ENCODE measurements at places on chromosomes 1 and 21. TPM values are rescaled to one million over a fixed set of nuclear protein-coding genes. Genes with fewer than 3 reads are reported as not detected.

Gene LIN28A
- 0.08 TPM for polyA plus RNA-seq

Gene CD53
- polyA plus RNA-seq = 8.6 TPM

Gene CFHR3
- 0.42 TPM for polyA plus RNA-seq

Gene ASAP3
- 35.9 TPM for polyA plus RNA-seq

Gene OXCT2
- polyA plus RNA-seq = 0.22 TPM

Gene BARHL2
- not detected for polyA plus RNA-seq

Gene WDR64
- polyA plus RNA-seq = 0.31 TPM

Gene FCMR
- 2.7 TPM for polyA plus RNA-seq

Gene TIMM17A
- polyA plus RNA-seq = 65.8 TPM

Gene MYBPH
- 0.27 TPM for polyA plus RNA-seq

Gene VCAM1
- polyA plus RNA-seq = 36.3 TPM

Gene MASP2
- 6.0 TPM for polyA plus RNA-seq

Gene GLMN
- 31.3 TPM for polyA plus RNA-seq

DNA sequence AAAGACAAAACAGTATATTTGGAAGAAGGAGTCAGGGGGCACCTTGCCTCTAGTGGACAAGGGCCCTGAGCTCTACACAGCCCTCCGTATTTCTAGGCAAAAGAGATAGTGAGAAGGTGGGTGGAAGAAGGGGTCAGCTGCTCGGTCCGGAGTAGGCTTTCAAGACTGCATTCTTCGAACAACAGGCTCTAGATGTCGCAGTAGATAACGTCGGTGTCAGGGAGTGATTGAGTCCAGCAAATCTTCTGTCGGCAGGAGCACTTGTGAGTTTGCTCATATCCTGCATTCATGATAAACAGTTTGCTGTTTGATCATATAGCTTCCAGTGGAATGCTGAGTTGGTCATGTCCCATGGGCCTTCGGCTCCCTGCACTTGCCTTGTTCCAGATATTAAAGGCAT is 36.8 kb downstream of the DIPK1A start:
- DNase-seq = no peak

DNA sequence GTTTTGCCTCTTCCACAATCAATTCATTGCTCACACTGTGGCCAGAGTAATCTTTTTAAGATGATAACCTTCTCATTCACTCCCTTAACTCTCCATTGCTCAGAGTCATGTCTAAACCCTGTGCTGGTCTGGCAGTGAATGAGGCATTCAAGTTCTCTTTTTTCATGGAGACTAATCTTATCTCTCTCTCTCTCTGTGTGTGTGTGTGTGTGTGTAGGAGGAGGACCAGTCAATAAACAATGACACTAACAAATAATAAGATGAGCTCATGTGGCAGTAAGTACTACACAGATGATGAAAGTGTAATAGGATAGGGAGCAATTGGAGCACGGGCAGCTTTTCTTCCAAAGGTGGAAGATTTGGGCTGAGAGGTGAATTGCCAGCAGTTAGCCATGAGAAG is 122.0 kb upstream of the B3GALT2 start:
- no peak for DNase-seq

GRCh38 chr1:97042551-97042950 is 321.0 kb downstream of the PTBP2 start:
- DNase-seq = no peak

- DNase-seq = no peak
These were observed 109.1 kb upstream of the HOOK1 start for GRCh38 chr1:59705466-59706302.

DNA sequence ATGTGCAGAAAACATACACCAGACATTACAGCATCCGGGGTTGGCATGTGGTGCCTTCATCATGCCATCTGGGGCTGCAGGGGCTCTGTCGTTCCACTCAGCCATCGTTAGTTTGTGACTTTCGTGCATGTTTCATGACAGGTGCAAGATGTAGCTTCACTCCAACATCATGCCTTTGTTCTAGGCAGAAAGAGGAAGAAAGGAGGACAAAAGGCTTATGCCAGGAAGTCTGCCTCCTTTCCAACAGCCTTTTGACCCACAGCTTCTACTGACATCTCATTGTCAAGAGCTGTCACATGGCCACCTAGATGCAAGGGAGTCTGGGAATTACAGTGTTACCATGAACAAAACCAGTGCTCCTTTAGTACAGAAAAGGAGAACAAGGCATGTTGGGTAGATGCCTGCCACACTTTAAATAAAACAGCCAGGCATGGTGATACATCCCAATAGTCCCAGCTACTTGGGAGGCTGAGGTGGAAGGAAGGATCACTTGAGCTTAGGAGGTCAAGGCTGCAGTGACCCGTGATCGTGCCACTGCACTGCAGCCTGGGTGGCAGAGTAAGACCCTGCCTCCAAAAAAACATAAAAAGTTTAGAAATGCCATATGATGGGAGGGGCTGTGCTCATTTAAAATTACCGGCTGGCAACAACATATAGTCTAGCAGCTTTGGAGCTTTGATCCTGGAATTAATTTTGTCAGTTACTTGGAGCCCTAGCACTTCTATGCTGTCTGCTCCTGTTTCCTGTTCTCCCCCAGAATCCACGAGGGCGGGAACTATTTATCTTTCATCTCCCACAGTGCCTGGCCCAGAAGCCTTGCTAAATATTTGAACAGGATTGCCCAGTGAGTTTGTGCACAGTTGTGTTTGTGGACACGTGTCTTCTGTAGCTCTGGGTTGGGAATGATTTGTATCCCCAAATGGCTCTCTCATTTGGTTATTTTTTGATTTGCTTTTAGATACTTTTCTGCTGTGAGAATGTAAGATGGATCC is 7.4 kb downstream of the DOP1B start:
- no peak for DNase-seq

- no peak for DNase-seq
These were observed 109.0 kb downstream of the ZMYM4 start for GRCh38 chr1:35377555-35377954.

- peak; percentile 48 for DNase-seq
These were observed 59.0 kb downstream of the RUSC1 start for GRCh38 chr1:155379631-155380090.

- DNase-seq = no peak
These were observed 91.7 kb downstream of the TPR start for GRCh38 chr1:186283374-186283773.

- DNase-seq = no peak
These were observed 106.7 kb downstream of the RNF220 start for GRCh38 chr1:44511769-44512168.

- no peak for DNase-seq
These were observed 476.3 kb upstream of the RUNX1 start for GRCh38 chr21:35525443-35525842.

GRCh38 chr1:167617153-167618147 is 12.6 kb upstream of the RCSD1 start:
- no peak for DNase-seq

DNA sequence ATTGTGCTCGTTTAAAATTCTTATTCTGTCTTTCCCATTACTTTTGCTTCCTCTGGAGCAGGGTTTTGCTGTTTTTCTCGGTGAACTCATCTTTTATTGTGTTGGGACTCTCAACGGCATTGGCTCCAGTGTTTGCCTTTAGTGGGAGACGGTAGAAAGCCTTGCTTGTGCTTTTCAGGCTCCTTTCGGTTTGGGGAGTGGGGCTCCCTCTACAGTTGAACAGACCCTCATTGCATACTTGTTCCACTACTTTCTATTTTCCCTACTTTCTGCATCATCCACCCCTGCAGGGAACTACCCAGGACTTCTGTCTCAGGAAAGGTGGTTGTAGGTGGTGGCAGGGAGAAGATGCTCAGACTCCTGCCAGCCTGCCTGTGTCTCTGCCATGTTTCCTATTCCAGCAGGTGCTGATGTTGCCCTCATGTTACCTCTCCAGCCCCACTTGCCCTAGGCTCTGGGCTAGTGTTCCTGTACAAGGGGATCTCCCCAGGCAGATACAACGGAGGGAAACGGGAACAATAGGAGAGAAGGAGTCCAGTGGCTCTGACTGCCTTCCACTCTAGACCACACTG is 68.5 kb upstream of the ZBTB18 start:
- no peak for DNase-seq

- DNase-seq = no peak
These were observed 62.3 kb upstream of the ETV3 start for GRCh38 chr1:157200451-157200850.

GRCh38 chr1:65625528-65625927 is 167.2 kb upstream of the PDE4B start:
- DNase-seq = no peak

DNA sequence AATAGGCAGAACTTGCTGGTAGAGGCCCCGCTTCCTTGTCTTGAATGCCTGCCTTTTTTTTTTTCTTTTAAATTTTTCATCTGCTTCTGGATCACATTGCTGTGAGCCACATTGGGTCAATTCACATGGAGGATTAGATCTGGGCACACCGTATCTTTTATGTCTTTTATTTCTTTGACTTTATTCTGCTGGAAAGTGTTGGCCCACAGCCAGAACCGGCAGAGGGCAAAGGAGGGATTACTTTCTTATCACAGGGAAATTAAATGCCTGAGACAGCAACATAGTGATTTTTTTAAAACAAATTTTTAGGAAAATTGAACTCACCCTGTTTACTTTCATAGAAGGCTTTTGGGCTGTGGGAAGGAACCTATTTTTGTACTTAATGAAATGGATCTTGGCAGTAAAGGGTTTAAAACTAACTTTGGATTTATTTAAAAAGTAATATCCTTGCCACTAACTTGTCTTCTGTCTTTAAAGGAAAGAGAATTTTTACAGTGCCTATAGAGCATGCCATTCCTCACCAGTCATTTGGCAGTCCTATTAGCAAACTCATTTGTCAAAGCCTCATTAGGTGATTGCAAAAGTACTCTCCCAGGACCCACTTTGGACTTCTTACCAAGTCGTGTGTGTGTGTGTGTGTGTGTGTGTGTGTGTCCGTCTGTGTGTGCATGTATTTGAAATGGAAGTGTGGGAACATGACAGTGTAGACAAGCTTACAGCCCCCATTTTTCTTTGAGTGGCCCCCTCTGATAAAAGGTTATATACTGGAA is 68.4 kb downstream of the ST6GALNAC3 start:
- no peak for DNase-seq
